ENCODE measurements at places on chromosomes 5 and 9.
A peak's percentile ranks its signal among the peaks of the same experiment; 100 is the strongest.

- DNase-seq: no peak
These were observed 1495.2 kb downstream of the MAT2B start for GRCh38 chr5:165000479-165001190.

DNA sequence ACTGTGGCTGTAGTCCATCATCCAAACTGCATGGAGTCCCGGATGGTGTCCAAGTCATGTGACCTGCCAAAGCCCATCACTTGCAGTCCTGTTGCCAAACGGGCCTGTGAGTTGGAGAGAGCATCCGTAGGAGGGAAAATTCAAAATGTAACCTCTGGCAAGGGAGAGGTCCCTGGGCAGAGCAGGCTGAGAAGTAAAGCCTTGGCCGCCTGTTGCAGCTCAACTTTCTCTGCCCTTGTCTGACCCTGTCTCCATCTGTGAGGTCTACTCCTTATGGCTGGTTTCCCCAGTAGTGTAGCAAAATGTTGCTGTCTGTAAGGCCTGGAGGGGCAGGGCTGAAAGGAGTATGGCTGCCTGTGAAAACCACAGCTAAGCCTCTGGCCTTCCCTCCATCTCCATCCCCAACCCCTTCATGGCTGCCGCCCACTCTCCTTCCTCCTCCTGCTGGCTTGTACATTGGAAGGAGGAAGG, 163.5 kb downstream of the SEMA6A start:
- no peak for DNase-seq

DNA sequence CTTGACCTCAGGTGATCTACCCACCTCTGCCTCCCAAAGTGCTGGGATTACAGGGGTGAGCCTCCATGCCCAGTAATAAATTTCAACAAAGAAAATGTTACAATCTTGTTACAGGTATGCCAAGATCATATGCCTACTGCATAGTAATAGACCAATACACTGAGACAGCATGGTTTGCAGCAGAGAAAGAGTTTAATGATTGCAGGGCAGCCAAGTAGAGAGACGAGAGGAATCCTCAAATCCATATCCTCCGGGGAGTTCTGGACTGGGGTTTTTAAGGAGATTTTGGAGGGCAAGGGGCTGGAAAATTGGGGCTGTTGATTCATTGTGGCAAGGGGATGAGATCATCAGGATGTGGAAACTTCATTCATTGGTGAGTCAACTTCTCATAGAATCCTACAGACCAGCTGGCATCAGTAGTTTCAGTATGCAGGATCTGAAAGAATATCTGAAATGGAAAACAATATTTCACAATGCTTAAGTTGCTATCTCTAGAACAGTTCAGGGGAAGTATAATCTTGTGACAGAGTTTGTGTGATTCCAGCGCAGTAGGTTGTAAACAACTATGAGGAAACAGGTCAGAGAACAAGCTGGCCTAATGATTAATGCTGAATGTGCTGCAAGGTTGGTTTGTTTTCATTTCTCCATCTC, 14.8 kb upstream of the TUT7 start:
- DNase-seq: peak; percentile 84

GRCh38 chr5:56831773-56832172, 16.4 kb downstream of the MAP3K1 start:
- DNase-seq: no peak

DNA sequence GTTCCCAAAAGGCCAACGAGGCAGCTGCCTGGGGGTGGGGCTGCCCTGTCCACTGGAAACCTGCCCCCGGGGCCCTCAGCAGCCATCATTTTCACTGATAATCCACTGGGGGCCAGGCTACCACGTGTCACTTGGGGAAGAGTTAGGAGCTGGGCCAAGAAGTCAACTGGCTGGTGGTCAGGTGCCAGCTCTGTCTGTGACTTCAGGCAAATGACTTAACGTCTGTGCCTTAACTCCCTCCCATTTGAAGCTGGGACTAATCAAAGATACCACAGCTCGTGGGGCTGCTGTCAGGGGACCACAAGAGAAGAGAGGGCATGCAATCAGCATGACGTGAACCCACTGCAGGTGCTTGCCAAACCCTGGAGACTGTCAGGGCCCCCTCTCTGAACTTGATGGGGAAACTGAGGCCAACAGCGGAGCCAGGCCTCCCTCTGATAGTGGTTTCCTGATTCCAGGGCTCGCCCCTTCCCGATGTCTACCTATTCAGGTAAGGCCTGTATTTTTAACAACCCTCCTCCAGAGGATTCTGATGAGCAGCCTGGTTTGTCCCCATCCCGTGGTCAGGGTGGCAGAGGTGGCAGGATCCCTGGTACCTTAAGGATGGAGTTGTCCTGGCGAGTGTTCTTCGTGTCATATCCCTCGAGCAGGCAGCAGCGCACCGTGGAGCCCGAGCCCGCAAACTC, 12.3 kb upstream of the DPM2 start:
- no peak for DNase-seq
